Activated CD8-positive, alpha-beta memory T cell treated with anti-CD3 and anti-CD28 coated beads for 4 hours (primary cell): ENCODE measurements at places on chromosomes 11 and 22.
A peak's percentile ranks its signal among the peaks of the same experiment; 100 is the strongest.

DNA sequence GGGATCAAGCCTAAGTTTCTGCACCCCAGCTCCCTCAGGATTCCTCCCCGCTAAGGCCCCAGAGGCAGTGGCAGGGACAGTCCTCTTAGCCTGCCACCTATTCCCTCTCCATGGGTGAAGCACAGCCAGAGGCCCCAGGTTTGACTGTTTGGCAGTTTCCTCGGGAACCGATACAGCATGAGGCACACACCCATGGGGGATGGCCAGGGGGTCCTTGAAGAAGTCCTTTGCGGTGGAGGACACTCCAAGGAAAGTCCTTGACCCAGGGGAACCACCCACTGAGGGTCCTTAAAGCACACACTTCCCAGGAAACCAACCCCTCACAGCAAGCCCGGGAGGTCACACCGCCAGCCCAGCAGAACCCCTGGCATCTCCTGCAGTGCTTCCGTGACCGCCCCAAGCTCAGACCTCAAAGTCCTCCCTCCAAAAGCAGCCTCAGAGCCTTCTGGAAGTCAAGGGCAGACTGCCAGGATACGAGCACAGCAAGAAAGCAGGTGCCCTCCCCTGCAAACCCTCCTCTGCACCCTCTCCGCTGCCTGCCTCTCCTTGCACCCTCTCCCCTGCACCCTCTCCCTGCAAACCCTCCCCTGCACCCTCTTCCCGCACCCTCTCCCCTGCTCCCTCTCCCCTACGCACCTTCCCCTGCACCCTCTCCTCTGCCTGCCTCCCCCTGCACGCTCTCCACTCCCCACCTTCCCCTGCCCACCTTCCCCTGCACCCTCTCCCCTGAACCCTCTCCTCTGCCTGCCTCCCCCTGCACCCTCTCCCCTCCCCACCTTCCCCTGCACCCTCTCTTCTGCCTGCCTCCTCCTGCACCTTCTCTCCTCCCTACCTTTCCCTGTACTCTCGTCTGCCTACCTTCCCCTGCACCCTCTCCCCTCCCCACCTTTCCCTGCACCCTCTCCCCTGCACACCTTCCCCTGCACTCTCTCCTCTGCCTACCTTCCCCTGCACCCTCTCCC lies 1.4 kb downstream of the SIGIRR start:
- no peak for DNase-seq

GRCh38 chr11:128399251-128400121 lies 187.9 kb downstream of the ETS1 start:
- no peak for DNase-seq

GRCh38 chr11:126599217-126599897 lies 243.9 kb downstream of the ST3GAL4 start:
- DNase-seq, result no peak

GRCh38 chr11:34610324-34611041 lies 10.4 kb upstream of the EHF start:
- no peak for DNase-seq

DNA sequence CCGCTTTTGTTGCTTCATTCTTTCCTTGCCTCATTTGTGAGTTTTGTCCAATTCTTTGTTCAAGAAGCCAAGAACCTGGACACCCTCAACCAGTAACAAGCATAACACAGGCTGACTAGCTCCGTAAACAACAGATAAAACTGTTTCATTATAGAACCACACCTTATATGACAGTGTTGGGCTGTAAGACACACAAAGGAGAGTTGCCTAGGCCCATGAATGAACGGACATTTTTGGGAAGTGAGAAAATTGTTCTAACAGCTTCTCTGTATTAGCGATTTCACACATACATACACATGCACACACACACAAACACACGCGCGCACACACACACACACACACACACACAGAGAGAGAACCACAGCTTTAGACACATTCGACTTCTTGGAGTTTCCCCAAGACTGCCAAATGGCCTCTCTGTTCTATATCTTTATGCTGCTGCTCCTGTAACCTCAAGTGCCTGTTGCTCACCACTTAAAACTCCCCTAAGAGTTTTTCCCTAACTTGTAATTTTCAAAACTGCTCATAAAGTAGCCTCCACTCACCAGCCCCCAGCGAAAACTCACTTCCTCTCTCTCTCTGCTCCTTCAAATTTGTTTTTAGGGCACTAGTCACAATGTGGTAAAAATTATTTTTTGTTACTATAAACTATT lies 35.9 kb downstream of the CTSC start:
- no peak for DNase-seq

DNA sequence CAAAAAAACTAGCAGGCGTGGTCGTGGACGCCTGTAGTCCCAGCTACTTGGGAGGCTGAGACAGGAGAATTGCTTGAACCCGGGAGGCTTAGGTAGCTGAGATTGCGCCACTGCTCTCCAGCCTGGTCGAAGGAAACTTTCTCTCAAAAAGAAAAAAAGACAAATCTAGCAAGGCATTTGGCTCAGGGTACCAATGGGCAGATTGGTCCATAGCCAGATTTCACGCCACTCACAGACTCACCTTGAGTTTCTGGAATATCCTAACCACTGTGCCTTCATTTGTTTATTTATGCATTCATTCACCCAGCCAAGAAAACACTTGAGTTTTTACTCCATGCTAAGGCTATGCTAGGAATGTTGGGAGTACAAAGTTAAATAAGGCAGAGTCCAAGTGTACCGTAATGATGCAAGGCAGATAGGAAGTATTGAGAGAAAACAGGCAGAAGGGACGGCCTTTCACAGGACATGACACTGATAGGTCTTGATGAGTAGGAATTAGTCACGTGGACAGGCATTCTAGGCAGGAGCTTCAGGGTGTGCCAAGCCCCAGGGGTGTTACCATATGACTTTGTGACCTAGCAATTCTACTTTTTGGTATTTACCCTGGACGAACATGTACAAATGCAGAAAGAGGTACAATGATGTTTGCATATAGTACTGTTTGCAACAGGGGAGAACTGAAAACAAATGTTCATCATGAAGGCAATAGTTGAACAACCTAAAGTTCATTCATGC lies 3.0 kb upstream of the PACSIN3 start:
- no peak for DNase-seq

DNA sequence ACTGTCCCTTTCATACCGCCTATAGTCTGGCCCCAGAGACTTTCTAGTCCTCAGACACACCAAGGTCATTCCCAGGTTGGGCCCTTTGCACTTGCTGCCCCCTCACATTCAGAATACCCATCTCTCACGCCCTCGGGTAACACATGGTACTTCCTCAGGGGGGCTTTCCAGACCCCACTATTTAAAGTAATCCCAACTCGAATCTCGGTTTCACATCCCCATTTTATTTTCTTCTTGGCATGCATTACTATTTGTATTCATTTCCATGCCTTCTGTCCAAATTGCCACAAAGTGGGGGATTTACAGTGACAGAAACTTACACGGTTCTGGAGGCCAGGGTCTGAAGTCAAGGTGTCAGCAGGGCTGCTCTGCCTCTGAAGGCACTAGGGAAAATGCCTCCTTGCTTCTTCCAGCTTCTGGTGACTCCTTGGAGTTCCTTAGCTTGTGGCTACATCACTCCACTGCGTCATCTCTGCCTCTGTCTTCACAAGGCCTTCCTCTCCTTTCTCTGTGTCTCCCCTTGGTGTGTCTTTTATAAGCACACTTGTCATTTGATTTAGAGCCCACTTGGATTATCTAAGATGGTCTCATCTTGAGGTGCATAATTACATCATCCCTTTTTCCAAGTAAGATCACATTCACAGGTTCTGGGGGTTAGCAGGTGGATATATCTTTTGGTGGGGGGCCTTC lies 15.1 kb downstream of the RCN1 start:
- DNase-seq, result no peak

- DNase-seq, result no peak
Observed at GRCh38 chr11:31218847-31219246, 150.7 kb downstream of the DCDC1 start.

DNA sequence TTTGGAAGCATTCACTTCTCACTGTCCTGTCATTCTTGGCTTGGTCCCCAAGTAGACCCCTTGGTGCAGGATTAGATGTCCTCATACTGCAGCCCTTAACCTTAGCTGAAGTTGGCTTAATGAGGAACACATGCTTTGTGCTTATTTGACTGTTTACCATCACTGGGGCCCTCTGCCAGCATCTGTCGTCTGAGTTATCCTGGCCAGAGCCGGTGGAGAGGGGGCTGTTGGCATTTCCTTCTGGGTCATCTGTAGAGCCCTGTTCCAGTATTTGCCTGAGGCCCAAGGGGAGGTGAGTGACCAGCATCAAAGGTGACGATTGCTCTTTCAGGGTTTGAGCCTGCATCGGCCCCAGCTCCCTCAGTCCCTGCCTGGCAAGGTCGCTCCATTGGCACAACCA lies 126.4 kb upstream of the RASSF10 start:
- no peak for DNase-seq

- no peak for DNase-seq
Observed at GRCh38 chr11:131875611-131876010, 505.2 kb downstream of the NTM start.

DNA sequence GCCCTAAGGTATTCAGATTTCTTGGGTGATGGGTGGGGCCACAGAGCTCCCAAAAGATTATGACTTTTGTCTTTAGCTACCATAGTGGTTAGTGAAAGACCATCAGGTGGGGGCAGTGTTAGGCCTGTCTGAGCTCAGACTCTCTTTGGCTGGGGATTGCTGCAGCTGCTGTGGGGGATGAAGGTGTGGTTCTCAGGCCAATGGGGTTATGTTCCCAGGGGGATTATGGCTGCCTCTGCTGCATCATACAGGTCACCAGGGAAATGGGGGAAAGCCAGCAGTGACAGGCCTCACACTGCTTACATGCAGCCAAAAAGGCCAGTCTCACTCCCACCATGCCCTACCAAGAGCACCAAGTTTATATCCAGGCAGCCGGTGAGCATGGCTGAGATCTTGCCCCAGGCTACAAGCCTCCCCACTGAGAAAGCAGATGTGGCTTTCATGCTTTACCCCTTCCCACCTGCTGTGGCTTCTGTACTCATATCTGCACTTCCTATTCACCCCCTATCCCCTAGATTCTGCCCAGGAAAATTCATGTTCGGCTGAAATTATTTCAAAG lies 24.8 kb downstream of the CNTF start:
- DNase-seq, result no peak

GRCh38 chr22:28044546-28045173 lies 125.6 kb upstream of the PITPNB start:
- no peak for DNase-seq

GRCh38 chr22:46367707-46368191 lies 32.2 kb downstream of the TRMU start:
- DNase-seq, result peak; percentile 26

DNA sequence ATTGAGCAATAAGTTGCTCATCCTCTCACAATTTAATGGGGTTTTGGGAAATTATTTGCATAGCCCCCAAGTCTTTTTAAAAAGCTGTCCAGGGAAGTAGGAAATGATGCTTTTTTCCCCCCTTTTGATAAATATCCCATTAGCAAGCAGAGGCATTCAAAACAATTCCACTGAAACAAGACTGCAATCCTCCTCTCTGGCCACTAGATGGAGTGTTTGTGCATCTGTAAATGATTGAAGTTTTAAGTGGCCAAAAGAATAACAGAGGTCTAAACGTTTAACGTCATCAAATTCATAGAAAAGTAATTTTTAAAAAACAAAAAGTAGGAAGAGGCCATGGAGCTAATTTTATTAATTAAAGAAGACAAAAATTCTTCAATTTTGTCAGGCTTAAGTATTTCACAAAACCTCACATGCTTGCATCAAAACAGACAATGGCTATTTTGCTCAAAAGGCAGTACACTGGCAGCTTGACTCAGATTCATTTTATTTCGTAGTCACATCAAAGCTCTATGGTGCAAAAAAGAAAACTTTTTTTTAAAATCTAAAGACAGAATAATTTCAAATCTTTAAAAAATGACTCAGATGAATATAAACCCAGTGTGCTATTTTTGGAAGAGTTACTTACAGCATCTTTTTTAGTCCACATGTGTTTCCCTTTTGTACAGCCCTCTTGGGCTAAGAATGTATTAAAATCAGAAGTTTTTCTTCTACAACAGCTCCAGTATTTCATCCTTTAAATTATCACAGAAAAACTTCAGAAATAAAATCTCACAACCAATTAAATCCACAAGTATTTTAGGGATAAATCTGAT lies 17.8 kb downstream of the CHORDC1 start:
- no peak for DNase-seq

- no peak for DNase-seq
Observed at GRCh38 chr11:65712633-65713076, 603 bp downstream of the KAT5 start.

- DNase-seq, result no peak
Observed at GRCh38 chr11:62565100-62565802, 8.4 kb downstream of the EEF1G start.

- DNase-seq, result no peak
Observed at GRCh38 chr11:36281850-36282249, 7.4 kb downstream of the COMMD9 start.

DNA sequence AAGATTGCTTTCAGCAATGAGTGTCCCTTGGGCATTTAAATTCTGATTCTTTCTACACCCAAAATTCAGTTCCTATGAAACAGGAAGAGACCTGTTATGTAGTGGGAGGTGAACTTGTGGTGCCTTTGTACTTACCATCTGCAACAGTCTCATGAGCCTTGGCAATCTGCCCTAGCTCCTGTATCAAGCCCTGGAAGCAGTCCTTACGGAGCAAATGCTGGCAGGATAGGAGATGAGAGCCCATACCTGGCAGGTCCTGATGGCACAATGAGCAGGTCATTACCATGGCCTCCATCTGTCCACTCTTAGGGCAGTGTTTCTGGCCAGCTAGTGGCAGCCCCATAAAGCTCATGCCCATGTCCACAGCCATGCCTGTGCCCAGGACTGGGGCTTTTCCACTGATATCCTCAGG lies 10.8 kb downstream of the TRIM66 start:
- no peak for DNase-seq

DNA sequence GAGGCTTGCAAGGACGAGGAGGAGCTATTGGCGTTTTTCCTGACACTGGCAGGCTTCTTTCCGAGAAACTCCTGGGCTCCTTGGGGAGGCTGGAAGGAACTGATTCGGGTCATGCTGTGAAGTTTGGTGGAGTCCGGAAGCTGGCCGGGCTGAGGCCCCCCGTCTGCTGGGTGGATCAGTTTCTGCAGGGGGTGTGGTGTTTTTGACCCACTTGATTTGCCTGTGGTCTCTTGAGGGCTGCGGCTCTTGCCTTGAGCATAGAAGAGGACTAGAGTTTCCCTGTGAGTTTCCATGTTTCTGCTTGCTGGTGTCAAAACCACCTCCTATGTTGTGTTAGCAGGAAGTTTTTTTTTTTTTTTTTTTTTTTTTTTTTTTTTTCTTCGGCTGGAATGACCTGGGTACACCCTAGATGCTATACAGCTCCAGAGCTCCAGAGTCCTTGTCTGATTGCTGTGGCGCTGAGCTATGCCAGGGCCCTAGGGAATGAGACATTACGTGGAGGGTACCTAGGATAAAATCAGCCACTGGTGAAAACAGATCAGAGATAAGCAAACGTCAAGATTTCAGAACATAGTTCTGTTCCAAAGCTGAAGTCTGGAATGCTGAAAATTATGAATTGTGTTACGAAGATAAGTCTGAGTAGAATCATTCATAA lies 728 bp downstream of the TBC1D22A start:
- DNase-seq, result no peak

GRCh38 chr11:100205926-100206325 lies 481.2 kb upstream of the ARHGAP42 start:
- DNase-seq, result no peak
